ENCODE measurements at places on chromosomes 16 and 17.

- DNase-seq = no peak
These were observed 4.8 kb upstream of the C1QL1 start for GRCh38 chr17:44972953-44973352.

DNA sequence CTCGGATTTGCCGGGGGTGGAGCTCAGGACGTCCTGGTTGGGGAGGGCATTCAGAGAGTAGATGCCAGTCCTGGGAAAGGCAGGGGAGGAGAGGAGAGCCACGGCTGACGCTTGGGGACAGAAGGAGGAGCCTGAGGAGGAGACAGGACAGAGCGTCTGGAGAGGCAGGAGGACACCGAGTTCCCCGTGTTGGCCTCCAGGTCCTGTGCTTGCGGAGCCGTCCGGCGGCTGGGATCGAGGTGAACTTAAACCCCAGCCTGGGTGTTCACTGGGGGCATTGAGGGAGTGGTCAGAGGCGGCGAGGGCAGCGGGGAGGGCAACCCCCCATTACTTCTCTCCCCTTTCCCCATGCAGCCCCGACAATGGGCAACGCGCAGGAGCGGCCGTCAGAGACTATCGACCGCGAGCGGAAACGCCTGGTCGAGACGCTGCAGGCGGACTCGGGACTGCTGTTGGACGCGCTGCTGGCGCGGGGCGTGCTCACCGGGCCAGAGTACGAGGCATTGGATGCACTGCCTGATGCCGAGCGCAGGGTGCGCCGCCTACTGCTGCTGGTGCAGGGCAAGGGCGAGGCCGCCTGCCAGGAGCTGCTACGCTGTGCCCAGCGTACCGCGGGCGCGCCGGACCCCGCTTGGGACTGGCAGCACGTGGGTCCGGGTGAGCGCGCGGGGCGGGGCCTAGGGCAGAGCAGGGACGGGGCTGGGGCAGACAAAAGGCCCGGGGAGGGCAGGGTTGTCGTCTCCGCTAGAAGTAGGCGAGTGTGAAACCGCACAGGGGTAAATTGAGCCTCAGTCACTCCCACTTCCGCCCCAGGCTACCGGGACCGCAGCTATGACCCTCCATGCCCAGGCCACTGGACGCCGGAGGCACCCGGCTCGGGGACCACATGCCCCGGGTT, 3.7 kb downstream of the NOL3 start:
- peak; percentile 81 for DNase-seq

DNA sequence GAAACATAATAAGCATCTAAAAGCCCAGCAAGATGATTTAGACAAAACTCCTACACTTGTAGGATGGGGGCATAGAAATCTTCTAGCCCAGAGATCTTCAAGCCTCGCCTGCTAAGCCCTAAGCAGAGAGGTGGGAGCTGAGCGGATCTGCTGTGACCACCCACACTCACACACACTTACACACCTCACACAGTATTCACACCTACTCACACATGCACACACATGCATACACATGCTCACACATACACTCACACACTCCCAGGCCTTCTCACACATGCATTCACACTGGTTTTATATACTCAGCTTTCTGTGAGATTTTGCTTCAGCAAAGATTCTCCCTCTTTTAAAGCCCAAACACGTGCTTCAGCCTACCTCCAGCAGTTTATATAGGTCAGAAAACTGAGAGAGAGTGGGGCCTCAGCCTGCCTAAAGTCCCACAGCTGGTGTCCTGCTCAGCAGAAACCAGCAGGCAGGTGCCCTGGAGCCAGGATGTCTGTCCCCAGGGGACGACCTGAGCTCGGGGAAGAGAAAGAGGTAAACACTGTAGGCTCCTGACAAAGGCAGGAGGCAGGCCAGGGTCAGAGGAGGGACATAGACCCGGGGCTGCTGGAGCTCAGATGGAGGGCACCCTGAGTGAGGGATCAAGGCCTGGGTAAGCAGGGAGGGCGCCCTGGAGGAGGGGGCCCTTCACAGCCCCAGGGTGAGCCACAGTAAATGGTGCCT, 12.0 kb upstream of the KRT19 start:
- DNase-seq = no peak

- DNase-seq = no peak
These were observed 3.3 kb upstream of the CLTC start for GRCh38 chr17:59616253-59616920.

DNA sequence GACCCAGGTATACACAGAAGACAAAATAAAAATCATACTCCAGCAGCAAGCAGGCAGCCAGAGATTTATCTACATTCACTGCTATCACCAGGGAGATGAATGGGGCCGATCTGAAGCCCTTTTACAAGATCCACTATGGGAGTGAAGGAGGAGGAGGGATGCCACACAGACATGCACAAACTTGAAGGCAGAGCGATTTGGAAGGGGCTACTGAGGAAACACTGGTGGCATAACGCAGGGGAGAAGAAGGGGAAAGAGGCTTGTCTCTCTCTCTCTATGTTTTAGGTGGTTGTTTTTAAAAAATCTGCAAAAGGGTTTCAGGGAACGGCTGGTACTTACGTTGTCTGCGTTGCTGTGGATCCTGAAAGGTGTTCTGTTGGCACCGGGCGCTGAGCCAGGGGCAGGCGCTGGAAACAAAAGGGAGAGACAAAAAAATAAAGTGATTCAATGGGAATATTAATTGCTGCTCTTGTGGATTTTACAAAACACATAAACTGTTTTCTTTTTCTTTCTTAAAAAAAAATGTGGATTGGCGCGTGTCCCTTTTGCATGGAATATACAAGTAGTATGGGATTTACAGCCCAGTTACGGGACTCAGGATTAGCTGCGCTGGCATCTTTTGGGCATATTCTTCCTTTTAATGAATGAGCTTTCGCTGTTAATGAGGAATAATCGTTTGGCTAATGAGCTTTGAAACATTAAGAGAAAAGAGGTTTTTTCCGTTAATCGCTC, 255.3 kb upstream of the PMFBP1 start:
- peak; percentile 86 for DNase-seq

- no peak for DNase-seq
These were observed 3.7 kb downstream of the KCTD13 start for GRCh38 chr16:29922326-29922725.

- DNase-seq = no peak
These were observed 35.4 kb downstream of the SYCE1L start for GRCh38 chr16:77234611-77235010.

GRCh38 chr17:61118871-61119270, 280.8 kb upstream of the TBX2 start:
- no peak for DNase-seq

- DNase-seq = no peak
These were observed 40.6 kb downstream of the MPRIP start for GRCh38 chr17:17082878-17083277.

DNA sequence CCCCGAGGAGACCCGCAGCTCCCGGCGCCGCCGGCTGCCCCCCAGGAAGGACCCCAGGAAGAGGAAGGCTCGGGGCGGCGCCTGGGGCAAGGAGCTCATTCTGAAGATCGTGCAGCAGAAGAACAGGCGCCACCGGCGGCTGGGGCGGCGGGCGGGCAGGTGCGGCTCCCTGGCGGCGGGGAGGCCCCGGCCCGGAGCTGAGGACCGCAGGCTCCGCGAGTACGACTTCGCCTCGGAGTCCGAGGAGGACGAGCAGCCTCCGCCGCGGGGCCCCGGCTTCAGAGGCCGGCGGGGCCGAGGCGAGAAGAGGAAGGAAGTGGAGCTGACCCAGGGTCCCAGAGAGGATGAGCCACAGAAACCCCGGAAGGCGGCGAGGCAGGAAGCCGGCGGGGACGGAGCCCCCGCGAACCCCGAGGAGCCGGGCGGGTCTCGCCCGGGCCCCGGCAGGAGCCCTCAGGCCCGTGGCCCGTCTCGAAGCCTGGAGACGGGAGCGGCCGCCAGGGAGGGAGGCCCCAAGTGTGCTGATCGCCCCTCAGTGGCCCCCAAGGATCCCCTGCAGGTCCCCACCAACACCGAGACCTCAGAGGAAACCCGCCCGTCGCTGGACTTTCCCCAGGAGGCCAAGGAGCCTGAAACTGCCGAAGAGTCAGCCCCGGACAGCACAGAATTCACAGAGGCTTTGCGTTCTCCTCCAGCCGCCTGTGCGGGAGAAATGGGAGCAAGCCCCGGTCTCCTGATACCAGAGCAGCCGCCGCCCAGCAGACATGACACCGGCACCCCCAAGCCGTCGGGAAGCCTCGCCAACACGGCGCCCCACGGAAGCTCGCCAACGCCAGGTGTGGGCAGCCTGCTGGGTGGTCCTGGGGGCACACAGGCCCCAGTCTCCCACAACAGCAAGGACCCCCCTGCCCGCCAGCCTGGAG, 22.3 kb upstream of the ZFPM1 start:
- no peak for DNase-seq

DNA sequence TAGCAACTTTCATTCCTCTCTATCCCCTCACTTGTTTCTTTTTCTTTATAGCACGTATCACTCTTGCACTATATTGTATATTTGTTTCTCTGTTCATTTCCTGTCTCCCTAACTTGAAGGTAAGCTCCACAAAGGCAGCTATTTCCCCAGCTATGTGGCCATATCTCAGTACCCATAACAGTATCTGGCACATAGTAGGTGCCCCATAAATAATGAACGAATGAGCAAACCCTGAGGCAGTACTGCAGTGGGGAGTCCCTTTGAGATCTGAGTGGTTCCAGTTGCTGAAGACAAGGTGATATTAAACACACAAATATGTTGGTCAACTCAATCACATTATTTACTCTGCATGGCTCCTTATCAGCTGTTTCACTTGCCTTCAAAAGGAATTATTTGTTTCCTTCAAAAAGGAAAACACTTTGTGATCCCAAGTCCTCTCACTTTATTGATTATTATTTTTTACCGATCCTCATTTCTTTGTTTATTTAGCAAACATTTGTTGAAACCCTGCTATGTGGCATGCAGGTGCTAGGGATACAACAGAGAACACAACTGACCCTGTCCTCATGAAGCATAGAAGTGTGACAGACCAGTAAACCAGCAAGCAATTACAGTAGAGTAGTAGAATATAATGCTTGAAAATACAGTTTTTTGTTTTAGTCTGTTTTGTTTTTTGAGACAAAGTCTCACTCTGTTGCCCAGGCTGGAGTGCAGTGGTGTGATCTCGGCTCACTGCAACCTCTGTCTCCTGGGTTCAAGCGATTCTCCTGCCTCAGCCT, 5.7 kb upstream of the ADAP2 start:
- DNase-seq = no peak

GRCh38 chr16:75282466-75283281, 31.2 kb upstream of the BCAR1 start:
- no peak for DNase-seq

- DNase-seq = peak; percentile 80
These were observed at the start of gene RNF227 for GRCh38 chr17:7915611-7916384. Gene RNF227 (minus strand): TSS chr17:7916289. CDS start chr17:7916195, 94 bp downstream.

DNA sequence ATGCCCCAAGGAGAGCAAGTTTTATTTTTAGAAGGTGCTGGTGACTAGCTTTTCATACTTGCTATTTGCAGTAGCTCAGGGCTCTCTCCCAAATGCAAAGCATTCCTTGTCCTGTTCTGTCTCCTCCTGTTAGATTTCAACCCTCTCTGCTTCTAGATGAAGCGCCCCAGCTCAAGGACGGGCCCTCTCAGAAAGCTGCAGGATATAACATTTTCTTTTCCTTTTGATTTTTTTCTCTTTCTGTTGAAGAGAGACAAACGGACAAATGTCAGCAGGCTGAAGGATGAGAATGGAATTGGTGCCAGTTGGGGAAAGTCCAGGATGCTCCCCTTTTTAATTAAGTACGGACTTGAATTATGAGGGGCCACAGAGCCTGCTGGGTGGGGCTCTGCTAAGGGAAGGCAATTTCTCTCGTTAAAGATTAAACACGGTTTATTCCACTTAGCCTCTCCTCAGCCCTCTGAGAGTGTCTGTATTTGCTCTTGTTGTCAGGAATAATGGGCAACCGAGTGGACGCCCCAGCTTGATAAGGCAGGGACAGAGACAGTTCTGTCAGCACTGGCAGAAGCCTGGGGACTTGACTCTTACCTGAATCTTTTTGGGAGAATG, 6.2 kb upstream of the ETV4 start:
- DNase-seq = no peak

DNA sequence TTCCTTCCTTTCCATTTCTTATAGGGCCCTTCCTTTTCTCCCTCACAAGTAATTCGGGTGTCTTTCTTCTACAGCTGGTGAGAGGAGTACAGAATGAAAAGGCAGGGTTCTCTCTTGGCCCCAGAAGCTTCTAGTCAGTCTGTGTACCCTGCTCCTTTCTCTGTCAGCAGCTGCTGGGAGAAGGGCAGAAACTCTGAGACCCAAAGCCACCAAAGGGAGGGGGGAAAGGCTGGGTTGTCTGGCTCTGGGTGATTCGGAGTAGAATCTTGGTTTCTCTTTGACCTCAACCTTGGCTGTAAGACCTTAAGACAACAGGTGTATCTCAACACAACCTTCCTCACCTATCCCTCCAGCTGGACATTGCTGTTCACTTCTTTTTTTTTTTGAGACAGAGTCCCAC, 3.3 kb upstream of the NR1D1 start:
- no peak for DNase-seq

GRCh38 chr17:42056635-42057034, 6.2 kb upstream of the C17orf113 start:
- no peak for DNase-seq

GRCh38 chr17:71942626-71943025, 178.2 kb upstream of the SOX9 start:
- DNase-seq = no peak

- DNase-seq = no peak
These were observed 2.0 kb downstream of the KRT20 start for GRCh38 chr17:40883031-40883430.

All from midbrain (tissue), 1 donor.